Left kidney (tissue), 8 donors: ENCODE measurements at places on chromosomes 5 and 9. TPM values are rescaled to one million over a fixed set of nuclear protein-coding genes. Genes with fewer than 3 reads are reported as not detected.

DNA sequence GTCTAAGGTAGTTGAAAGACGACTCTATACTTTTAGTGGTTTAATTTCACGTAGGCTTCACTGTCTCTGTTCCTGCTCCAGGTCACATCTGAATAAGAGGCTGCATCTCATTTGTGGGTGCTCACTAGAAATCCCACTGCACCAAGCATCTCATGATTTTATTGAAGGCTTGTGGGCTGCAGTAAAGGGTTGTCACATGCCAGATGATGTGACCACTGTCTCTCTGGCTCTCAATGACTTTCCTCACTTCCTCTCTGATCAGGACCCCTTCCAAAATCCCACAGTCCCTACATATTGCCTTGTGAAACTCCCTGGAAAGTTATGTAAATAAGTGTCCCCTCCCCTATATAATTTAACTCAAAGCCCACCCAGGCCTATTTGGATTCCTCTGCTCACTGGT, 8.9 kb upstream of the ZCCHC10 start:
- no peak for DNase-seq

Gene SPATA31C1
- polyA plus RNA-seq, result 0.58 TPM

Gene CD274
- polyA plus RNA-seq, result 1.2 TPM

DNA sequence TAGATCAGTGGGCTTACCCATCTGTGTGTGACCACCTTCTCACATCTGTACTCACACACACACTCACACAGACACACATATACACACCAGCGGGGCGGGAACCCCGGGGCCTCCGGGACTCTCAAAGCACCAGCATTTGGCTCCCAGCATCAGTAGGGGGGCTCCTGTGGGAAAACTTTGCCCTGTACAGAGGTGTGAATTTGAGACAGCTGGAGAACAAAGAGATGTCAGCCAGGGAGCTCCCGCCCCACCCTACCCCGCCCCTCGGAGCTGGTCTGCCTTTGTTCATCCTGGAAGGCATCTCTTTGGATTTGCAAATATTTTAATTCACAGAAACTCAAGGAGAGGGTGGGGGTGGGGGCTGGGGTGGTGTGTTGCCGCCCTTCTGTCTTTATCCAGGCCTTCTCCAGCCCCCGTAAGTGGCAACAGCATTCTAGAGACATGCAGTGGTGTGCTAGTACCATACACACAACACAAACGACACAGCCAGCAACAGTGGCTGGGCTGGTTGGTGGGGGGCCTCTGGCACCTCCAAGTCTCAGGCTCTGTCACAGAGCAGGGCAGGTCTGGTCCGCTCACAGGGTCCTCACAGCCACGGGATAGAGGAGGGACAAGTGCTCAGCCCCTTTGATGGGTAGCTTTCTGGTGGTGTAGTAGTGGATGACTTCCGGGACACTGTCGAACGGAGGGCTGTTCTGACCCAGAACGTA, 15.5 kb upstream of the SLC25A51 start:
- DNase-seq, result no peak

- no peak for DNase-seq
Measured at GRCh38 chr5:83368835-83369234, 102.7 kb upstream of the VCAN start.

Gene TERT
- polyA plus RNA-seq, result 0.33 TPM

DNA sequence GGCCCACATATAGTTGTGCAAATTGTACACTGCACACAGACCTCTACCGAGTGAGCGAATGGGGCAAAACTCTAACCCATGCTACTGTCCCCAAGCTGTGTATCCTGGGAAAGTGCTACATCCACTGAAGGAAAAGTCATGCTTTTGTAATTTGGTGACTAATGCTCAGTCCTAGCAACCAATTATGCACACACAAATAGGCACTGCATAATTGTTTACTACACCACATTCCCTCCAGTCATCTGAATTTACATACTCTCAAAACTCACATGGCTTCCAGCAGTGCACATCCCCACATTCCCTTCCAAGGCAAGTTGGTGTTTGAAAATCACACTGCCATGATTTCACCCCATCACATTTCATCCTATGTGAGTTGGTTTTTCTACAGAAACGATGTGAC, 125.9 kb upstream of the OSMR start:
- no peak for DNase-seq

Gene SPINK7
- polyA plus RNA-seq, result 0.35 TPM

DNA sequence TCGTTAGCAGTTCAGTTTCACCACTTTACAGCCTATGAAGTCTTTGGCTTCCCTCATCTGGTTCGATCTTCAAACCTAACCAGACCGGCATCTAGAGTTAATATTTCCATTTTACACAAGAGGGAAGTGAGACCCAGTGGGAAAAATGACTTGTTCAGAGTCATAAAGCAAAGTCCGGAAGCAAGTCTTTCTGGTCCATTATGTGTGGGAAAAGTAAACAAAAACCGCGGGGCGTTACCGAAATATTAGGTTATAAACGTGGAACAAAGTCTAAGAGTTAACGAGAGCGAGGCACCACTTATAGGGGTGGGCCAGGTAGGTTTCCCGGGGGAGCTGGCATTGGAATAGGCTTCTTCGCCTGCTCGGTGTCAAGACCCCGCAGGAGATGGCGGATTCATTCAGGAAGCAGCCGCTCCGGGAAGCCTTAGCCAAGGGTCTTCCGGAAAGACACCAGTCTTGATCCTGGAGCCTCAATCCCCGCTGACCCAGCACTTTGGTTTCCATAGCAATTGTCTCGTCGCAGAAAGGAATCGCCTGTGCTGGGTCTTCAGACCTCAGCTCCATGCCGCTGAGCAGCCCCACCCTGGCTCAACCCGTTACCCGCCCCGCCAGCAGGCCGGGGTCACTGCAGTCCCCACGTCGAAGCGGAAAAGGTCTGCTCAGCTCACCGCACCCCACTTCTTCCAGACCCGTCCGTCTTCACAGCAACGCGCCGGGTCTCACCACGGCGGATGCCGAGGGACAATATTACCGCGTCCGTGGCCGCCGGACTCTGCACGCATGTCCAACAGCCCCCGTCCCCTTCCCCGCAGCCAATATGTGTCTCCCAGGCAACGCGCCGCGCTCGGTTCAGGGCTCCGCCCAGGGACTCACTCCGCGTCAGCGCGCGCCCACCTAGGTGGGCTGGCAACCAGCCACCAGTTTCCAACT, at the start of gene C5orf52:
TSS of gene C5orf52 (plus strand) at position 872 of the 930 bp plus-strand sequence. CDS start 82 bp downstream, outside the sequence.
- DNase-seq, result peak; percentile 69

DNA sequence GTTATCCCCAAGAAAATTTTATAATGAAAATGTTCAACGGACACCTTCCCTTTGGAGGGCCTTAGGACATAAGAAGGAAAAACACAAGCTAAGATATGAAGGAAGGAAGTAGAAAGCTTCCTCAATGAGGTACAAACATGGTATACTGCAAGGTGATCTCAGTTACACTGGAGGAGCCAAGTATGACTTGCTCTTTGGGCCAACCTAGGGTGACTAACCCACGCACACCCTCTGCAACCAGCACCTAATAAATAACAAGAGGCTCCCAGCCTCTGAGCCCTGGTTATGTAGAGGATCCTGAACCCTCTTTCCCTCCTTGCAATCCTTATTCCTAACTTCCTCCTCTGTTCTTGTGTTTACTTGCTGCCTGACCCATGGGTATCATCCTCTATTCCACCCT, 38.3 kb upstream of the KCNV2 start:
- DNase-seq, result no peak

- no peak for DNase-seq
Measured at GRCh38 chr9:99353408-99353807, 131.3 kb downstream of the SEC61B start.

GRCh38 chr9:114400219-114400618, 12.4 kb upstream of the AKNA start:
- no peak for DNase-seq

Gene COL5A1
- 77.3 TPM for polyA plus RNA-seq

- no peak for DNase-seq
Measured at GRCh38 chr9:115414561-115414960, 296.6 kb upstream of the TNC start.

- no peak for DNase-seq
Measured at GRCh38 chr5:35117967-35118366, 70.2 kb upstream of the AGXT2 start.

DNA sequence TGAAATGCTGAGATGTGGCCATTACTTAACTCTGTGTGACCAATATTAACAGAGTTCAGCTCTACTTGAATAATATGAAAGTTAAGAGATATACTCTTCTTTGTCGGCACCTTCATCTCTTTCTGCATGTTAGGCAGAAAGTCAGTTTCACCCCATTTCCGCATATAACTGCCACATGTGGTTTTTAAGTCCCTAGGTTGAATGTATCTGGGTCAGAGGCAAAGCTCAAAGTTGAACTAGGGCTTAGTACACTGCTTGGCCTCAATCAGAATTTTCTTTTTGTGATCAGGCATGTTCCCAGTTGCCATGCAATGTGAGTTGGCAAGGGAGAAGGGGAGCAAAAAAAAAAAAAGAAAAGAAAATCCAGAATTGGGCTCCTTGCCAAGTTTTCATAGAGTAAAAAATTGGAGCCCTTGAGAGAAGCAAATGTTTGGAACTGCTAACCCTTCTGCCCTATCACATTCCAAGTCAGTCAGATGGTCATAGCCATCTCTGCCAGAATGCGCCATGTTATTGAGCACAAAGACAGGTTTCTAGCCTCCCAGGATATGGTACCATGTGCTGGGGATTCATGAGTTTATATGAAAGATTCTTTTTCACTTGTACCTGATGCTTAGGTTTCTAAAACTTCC, 251.2 kb upstream of the RORB start:
- no peak for DNase-seq

Gene FRMD3
- polyA plus RNA-seq, result 20.9 TPM

Gene ANKRD34B
- 0.32 TPM for polyA plus RNA-seq

GRCh38 chr5:126676195-126676624, 75.5 kb downstream of the PHAX start:
- peak; percentile 71 for DNase-seq

GRCh38 chr5:156589104-156589945, 260.8 kb upstream of the PPP1R2B start:
- DNase-seq, result no peak

Gene IRX1
- 23.9 TPM for polyA plus RNA-seq

Gene OR1Q1
- polyA plus RNA-seq, result not detected

- DNase-seq, result peak; percentile 55
Measured at GRCh38 chr5:68456756-68457217, 241.2 kb downstream of the PIK3R1 start.

DNA sequence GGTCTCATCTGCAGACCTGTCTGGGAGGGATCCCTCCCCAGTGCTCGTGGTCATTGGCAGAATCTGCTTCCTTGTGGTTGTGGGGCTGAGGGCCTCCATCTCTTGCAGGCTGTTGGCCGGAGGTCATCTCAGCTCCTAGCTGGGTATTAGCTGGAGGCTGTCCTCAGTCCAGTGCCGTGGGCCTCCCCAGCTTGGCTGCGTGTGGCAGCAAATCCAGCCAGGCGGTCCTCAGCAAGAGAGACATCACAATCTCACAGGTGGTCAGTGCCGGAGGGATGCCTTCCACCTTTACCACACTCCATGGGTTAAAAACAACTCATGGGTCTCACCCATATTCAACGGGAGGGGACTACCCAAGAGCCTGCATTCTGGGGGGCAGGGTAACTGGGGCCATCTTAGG, 155.5 kb downstream of the RXRA start:
- DNase-seq, result no peak

Gene SMC2
- 62.6 TPM for polyA plus RNA-seq

GRCh38 chr5:67515020-67515689, 318.6 kb upstream of the CD180 start:
- no peak for DNase-seq

- DNase-seq, result no peak
Measured at GRCh38 chr9:13142776-13143175, 136.7 kb downstream of the MPDZ start.

GRCh38 chr9:13457795-13458194, 178.3 kb upstream of the MPDZ start:
- no peak for DNase-seq

GRCh38 chr9:34646211-34647083, at the start of gene GALT:
GALT (plus strand) TSS chr9:34646675; CDS start chr9:34646705, 30 bp downstream.
- DNase-seq, result peak; percentile 93

DNA sequence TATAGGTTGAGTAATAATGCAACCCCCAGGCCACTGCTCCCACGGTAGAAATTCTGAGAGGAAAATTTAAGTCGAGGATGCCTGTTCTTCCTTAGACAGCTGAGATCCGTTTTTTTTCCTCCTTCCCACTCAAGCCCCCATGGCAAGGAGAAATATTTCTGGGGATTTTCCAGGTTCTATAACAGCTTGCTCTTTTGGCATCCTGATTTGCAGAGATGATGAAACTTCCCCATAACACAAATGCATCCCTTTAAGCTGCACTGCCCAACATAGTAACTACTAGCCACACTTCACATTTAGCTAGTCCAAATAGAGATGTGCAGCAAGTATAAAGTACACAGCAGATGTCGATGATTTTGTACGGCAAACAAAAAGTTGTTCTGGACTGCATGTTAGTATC, 32.5 kb upstream of the GNA14 start:
- DNase-seq, result no peak

DNA sequence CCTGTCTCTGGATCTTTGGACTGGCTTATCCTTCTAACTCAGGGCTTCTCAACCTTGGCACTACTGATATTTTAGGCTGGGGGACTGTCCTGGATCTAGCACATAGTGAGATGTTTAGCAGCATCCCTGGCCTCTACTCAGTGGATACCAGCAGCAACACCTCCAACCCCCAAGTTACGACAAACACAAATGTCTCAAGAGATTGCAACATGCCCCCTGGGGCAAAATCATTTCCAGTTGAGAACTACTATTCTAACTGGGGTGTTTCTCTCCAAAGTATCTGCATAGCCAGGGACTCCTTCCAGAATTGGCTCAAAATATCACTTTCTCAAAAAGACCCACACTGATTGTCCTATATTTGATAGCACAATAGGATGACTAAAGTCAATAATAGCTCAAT, 7.2 kb upstream of the TLR4 start:
- DNase-seq, result no peak

DNA sequence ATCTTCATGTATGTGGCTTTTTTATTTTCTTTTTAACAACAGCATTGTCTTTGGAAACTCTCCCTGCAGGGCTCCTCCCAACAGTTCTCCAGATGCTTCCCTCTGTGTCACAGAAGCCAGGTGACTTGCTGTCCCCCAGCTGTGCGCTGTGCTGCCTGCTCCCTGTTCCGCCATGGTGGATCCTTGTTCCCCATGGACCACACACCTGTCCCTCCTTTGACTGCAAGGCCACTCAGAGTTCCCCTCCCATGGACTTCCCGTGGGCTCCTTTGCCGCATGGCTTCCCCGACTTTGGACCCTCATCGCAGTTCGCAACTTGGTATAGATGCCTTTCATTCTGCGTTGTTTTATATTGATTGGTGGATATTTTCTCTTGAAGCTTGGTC, 18.6 kb downstream of the ANKRD33B start:
- no peak for DNase-seq

DNA sequence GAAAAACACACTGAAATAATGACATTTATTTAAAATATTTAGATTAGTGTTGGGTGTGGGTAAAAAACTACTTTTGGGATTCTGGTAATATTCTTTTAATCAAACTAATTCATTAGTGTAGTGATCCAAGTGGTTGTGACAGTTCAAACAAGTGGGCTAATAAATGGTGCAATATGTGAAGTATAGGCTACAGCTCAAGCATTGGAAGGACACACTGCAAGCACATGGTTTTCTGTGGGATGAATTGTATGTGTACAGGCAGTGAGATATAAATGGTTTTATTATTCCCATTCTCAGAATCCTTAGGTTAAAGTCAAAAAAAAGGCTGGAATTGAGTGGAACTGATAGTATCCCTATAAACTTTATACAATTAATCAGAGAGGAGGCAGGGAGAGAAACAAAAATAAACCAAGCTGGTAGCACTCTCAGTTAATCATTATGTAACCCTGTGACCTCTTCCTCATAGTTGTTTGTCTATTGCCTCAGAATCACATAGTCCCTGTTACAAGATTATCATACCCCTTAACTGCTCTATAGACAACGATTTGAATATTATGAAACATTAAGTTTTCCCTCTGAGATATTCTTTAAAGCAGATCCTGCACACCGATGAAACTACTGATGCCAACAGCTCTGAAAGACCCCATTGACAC, 1755.4 kb upstream of the ACO1 start:
- peak; percentile 10 for DNase-seq
